Lung (tissue), 17 donors: ENCODE measurements at places on chromosomes 4 and X. TPM values are rescaled to one million over a fixed set of nuclear protein-coding genes. Genes with fewer than 3 reads are reported as not detected.

DNA sequence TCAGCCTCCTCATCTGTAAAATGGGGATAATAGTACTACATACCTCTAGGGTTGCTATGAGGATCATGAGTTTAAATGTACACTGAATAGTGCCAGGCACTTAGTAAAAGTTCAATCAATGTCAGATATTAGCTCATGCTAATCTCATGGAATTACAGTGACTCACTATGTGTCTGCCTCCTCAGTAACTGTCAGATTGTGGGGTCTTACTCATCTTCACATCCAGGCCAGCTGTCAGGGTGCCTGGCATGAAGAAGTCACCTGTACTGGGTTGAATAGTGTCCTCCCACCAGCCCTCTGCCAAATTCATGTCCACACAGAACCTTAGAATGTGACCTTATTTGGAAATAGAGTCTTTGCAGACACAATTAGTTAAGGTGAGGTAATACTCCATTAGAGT, 54.3 kb upstream of the STIM2 start:
- H3K27ac ChIP-seq, result no peak overlapping the region
- no peaks in the 10 kb centered on the region for H3K27me3 ChIP-seq
- no peak overlapping the region for H3K4me3 ChIP-seq
- DNase-seq, result no peak
- H3K36me3 ChIP-seq, result no peaks in the 10 kb centered on the region

DNA sequence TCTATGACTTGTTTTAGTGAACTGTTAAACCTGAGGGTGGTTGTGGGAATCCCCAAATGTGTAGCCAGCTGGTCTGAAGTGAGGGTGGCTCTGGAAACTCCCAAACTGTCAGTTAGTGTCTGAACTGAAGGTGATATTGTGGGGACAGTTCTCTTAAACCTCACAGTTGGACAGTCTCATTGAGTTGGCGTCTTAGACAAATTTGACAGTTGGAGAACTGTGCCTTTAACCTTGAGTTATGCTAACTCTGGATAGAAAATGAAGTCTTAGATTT, 20.7 kb upstream of the CTSO start:
- no peaks in the 10 kb centered on the region for H3K36me3 ChIP-seq
- H3K4me1 ChIP-seq, result no peaks in the 10 kb centered on the region
- H3K27ac ChIP-seq, result no peak overlapping the region
- H3K27me3 ChIP-seq, result no peaks in the 10 kb centered on the region
- H3K4me3 ChIP-seq, result no peak overlapping the region
- no peak for DNase-seq

BLOC1S4 gene
- 15.2 TPM for total RNA-seq

EDNRA gene
- total RNA-seq, result 99.7 TPM

IL3RA gene
- total RNA-seq, result 19.2 TPM

- no peaks in the 10 kb centered on the region for H3K4me1 ChIP-seq
- no peaks in the 10 kb centered on the region for H3K36me3 ChIP-seq
- H3K27me3 ChIP-seq, result no peaks in the 10 kb centered on the region
- no peak overlapping the region for H3K27ac ChIP-seq
- DNase-seq, result no peak
- no peak overlapping the region for H3K4me3 ChIP-seq
Observed at GRCh38 chr4:140118931-140119640, 34.9 kb downstream of the MAML3 start.

GRCh38 chr4:69830560-69831269, 29.2 kb downstream of the SULT1E1 start:
- H3K4me3 ChIP-seq, result no peak overlapping the region
- no peak overlapping the region for H3K27ac ChIP-seq
- DNase-seq, result peak; percentile 44
- H3K4me1 ChIP-seq, result peaks cover 4% of the 10 kb centered on the region

- H3K27me3 ChIP-seq, result no peaks in the 10 kb centered on the region
- H3K36me3 ChIP-seq, result no peaks in the 10 kb centered on the region
- H3K4me3 ChIP-seq, result no peak overlapping the region
- peaks cover 3% of the 10 kb centered on the region for H3K4me1 ChIP-seq
- H3K27ac ChIP-seq, result peak overlapping the region; percentile 67
- DNase-seq, result no peak
Observed at GRCh38 chr4:128285085-128285997, 2.3 kb downstream of the PGRMC2 start.

RBM47 gene
- total RNA-seq, result 119 TPM

DNA sequence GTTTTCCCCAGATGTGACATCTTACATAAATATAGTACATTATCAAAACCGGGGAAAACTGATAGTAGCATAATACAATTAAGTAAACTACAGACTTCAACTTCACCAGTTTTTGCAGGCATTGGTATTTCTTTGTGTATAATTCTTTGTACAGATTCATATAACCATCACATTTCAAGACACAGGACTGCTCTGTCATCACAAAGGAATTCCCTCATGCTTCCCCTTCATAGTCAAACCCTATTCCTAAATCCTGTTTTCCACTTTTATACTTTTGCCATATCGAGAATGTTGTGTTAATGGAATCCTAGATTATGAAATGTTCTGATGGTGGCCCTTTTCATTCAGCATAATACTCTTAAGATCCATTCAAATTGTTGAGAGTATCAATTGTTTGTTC, 36.0 kb downstream of the STIM2 start:
- no peak overlapping the region for H3K27ac ChIP-seq
- H3K4me3 ChIP-seq, result no peak overlapping the region
- H3K27me3 ChIP-seq, result no peaks in the 10 kb centered on the region
- H3K4me1 ChIP-seq, result peaks cover 6% of the 10 kb centered on the region
- DNase-seq, result no peak

CYSLTR1 gene
- total RNA-seq, result 2.5 TPM

DNA sequence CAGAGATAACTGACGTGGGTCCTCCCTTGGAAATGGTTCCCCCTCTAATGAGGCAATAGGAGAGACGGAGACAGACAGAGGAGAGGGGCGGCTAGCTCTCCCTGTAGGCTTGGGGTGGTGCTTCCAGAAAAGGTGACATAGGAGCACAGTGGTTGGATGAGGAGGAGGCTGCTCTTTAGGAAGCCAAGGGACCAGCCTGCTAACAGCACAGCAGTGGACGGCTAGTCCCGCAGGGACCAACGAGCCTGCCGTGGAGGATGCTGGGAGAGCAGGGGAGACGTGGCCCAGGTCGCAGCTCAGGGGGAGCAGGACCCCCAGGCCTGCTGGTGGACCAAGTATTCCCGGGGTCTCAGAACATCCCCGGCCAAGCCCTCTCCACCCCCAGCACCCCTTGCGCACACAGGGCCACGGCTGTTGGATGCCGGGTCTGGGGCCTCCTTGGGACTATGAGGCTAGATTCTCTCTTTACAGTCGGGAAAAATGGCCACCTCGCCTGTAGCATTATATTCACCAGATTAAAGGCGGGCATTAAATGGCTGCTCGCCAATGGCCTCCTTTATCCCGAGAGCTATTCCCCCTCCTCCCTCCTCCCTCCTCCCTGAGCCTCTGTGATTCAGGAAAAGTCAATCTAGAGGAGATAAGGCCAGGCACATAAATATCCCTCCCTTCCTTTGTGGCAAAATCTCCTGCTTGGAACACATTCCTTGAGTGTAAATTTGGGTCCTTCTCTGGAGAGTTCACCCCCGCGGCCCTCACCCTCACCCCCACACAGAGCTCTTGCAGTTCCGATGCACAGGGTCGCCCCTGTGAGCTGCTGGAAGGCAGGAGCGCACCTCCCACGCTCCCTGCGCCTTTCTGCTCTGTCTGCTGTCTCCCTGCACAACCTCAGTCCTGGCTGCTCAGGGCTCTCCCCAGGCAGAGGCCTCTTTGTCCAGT, 30.5 kb upstream of the NSG1 start:
- H3K36me3 ChIP-seq, result no peaks in the 10 kb centered on the region
- H3K27me3 ChIP-seq, result peaks cover 2% of the 10 kb centered on the region
- no peak overlapping the region for H3K27ac ChIP-seq
- peak; percentile 33 for DNase-seq
